ENCODE measurements at places on chromosomes 7 and 10.

DNA sequence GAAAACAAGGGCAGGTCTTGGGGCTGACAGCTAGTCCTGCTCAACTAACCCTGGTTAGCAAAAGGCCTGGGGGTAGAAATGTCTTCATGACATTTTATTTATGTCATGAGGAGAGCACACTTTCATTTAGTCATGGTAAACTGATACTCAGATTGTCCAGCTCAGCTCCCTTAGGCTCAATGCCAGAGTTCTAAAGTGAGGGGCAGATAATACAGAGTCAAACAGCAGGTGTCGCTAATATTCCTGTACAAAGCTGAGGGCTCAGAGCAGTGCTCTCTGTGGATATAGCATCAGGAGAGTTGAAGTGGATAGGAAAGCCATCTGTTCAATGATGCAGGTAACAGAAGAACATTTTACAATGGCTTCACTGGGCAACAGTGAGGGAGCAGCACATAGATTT is 26.8 kb upstream of the CALCR start:
- DNase-seq: no peak

- DNase-seq: no peak
Measured at GRCh38 chr10:7475939-7476338, 65.1 kb upstream of the SFMBT2 start.

DNA sequence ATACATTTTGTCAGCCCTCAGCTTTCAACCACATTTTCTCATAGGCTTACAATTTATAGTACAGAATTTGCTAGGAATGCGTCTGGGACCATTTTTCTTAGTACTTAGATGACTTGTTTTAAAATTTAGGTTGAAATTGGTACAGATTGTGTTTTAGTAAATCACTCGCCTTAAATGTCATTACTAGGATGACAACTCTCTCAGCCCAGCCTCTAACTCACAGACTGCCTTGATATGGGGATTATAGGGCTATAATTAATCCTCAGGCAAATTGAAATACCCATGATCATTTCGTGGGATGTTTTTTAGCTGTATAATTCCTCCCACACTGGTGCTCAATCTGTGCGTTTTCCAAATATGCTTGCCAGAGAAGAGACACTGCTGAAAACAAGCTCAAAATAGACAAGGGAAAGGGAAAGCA is 299.7 kb upstream of the AKR1E2 start:
- DNase-seq: no peak

DNA sequence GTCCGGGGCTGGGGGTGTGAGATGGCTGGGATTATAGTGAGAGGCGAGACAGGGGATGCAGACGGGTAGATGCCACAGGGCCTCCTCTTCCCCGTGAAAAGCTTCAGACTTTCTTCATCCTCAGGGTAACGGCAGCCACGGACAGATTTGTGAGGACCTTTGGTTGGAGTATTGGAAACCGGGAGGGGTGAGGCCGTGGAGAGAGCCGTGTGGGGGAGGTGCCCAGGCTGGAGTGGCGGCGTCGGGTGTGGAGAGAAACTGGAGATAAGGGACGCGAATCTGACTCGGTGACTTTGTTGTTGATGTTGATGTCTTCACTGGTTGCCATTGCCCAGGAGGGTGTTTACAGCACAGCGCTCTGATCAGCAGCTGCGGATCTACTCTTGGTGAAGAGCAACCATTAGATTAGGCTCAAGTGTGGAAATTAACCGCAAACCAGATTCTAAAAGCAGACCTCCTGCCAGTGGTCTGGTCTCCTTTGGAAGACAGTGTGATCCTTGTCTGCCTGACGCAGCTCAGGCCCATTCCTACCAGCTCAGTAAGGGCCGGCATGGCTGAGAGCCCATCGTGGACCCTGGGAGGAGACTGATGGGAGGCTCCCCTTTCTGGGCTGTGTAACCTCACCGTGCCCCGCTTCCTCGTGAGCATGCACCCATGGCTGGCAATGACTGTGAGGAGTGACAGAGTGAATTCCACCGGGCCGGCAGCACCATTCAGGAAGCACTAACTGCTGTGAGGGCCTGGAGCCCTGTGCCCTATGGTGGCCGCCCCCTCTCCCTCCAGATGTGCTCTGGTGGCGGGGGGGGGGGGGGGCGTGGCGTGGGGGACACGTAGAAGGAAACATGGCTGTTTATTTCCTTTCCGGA is 90.3 kb downstream of the INPP5A start:
- DNase-seq: no peak

GRCh38 chr7:96931891-96932290 is 73.5 kb upstream of the DLX6 start:
- DNase-seq: no peak

GRCh38 chr7:41570766-41571165 is 132.1 kb downstream of the INHBA start:
- peak; percentile 38 for DNase-seq

GRCh38 chr7:117836-118614 is 74.3 kb upstream of the FAM20C start:
- DNase-seq: no peak

DNA sequence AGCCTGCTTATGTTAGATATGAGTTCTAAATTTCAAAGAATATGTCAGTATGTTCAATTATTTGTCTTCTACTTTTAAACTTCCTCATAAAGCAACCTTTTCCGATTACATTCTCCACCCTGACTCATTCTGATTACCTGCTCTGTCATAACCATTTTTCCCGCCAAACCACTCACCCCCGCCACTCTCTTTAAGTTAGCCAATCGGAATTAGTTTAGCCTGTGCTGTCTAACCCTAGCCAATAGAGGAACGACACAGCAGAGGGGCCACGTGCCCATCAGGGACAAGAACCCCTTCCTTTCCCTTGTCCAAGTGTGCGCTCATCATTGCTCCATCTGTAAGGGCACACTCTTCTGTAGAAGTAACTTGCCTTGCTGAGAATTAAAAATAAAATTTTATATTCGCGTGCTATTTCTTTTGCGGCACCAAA is 91.4 kb downstream of the CCDC71L start:
- no peak for DNase-seq

DNA sequence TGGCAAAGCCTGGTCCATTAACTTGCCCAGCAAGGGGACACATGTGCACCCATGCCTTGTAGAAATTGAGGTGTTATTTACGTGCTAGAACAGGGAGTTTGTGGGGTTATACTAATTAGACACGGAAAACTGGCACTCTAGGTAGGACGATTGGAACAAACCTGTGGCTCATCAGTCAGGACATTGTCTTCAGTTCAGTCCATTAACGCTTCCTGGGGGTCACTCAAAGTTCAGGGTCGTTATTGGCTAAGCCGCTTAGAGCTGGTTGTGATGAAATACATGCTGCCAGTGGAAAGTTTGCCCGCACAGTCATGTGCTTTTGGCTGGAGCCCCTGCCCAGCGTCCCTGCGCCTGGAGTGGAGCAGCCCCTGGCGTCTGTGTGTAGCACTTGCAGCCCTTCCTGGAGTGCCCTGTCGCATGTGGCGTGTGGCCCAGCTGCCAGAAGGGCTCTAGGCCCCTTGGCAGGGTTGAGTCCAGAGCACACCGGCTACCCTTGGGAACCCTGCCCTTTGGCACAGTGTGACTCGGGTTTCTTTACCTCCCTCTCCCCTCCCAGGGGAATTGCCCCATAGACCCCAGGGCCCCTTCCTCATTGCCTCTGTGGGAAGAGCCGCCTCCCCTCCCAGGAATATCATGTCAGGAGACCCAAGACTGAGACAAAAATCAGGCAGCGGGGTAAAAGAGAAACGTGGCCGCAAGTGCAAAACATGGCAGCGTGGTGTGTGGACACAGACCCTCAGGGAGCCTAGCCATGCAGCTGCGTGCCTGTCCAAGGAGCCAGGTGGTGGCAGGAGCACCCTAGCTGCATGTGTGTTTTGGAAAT is 9.8 kb downstream of the ZNF775 start:
- no peak for DNase-seq

DNA sequence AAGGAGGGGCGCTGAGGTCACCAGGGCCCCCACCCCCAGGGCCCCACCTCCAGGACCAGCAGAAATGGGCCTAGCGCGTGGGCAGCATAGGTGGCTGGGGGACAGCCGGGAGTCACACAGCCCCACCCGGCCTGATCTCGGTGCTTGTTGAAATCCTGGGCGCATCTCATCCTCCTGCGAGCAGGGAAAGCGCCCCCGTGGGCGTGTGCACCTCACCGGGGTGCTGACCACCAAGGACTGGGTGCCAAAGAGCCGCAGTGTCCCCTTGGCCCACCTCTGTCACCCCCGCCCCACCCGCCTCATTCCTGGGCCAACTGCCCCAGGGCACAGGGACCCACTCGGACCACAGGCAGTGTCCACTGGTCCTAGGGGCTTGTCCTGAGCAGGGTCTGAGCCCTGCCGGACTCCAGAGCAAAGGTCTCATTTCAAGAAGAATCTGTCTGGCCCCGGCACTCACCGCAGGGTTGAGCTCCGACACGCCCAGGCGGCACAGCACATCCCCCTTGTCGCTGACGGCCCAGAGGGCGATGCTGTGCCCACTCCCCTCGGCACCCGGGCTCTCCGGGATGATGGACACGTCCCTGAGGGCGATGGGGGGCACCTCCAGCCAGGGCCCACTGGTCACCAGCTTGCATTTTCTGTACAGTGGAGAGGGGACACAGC is 11.4 kb downstream of the BHLHA15 start:
- no peak for DNase-seq

DNA sequence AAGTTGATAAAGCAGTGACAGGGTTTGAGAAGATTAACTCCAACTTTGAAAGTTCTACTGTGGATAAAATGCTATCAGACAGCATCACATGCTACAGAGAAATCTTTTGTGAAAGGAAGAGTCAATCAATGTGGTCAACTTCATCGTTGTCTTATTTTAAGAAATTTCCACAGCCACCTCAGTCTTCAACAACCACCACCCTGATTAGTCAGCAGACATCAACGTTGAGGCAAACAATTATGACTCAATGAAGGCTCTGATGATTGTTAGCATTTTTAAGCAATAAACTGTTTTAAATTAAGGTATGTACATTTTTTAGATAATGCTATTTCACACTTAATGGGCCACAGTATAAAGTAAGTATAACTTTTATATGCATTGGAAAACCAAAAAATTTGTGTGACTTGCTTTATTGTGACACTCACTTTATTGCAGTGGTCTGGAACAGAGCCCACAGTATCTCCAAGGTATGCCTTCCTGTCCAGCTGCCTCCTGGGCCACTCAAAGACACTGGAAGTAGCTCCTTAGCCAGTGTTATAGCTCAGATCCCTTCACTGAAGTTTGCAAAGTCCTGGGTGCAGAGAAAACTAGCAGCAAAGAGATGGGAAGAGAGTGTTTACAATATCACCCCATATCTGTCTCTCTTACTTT is 293.1 kb downstream of the ARHGAP12 start:
- DNase-seq: no peak

DNA sequence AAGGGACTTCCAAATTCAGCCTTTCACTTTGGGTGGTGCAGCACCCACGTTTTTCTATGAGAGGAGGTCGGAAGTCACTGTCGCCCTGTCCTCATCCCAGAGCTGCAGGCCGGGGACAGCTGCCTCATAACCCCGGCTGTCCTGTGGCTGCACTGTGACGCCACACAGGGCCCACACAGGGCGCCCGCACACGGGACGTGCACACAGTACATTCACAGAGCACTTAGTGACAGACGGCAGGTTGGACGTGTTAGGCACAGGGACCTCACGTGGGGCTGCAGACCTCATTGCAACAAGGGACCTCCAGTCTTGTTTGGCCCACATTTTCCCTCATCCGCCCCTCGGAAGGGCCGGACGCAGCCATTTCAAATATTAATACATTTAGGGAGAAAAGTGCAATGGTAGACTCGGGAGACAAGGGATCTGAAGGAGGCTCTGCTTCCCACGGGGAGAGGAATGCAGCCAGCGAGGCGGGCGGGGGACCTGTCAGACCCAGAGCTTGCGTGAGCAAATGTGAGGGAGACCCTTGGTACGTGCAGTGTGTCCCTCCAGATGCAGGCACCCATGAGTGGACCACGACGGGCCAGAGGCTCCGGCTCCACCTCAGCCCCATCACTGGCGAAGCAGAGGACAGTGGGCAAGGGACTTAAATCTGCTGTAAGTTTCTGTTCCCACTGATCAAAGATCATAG is 86.7 kb downstream of the VOPP1 start:
- no peak for DNase-seq

- DNase-seq: no peak
Measured at GRCh38 chr10:96263176-96263575, 8.2 kb downstream of the BLNK start.

DNA sequence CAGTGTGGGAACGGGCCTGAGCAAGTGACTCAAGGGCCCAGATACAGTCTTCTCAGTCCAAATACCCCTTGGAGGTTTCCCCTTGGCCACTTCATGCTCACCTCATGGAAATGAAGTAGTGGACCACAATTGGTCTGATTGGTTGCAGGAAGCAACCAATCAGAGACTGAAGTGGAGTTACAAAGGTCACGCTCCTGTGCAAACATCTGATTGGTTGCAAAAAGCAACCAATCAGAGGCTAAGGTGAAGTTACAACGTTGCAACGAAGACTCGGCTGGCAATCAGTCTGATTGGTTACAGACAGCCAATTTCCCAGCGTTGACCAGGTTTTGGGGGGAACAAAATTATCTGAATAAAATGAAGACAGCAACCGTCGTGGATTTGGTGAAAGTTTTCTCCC is 72.5 kb downstream of the CDHR3 start:
- DNase-seq: no peak

GRCh38 chr7:85186083-85186520 is 754 bp downstream of the SEMA3D start:
- DNase-seq: no peak

DNA sequence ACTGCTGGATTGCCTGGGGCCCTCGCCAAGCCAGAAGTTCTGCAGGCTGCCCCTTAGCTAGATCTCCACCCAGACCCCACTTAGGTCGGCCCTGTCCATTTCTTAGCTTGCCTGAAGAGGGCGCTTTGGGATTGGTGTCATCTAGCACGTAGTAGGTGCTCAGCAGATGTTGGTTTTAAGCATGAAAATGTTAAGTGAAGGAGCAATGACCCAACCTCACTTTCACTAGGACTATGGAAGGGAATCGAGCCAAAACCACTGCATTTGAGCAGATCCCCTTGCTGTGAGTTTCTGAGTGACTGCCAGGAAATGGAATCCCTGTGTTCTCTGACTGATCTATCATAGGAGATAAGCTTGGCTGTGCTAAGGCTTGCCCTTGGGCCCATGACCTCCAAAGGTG is 131.7 kb upstream of the EEPD1 start:
- no peak for DNase-seq

- no peak for DNase-seq
Measured at GRCh38 chr10:44263771-44264170, 121.1 kb downstream of the CXCL12 start.

DNA sequence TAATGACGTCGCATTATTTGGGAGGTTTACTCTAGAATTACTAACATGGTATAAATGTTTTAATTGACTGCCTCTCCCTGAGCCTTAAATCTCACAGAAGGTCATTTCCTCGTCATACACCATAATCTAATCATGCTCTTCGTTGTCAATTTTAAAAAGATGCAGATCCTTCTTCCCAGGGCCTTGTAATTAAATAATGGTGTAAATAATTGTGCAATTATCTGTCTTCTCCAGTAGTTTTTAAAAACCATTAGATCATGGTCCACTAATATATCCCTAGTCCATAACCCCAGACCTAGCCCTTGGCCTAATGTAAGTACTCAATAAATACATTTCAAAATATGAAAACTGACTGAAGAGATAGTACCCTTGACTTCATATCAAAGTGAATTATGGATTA is 181.5 kb upstream of the GNAI1 start:
- DNase-seq: no peak
